ENCODE measurements at places on chromosomes 3 and 15. TPM values are rescaled to one million over a fixed set of nuclear protein-coding genes. Genes with fewer than 3 reads are reported as not detected.

Gene SI
- total RNA-seq, result not detected

Gene ROBO2
- 0.39 TPM for total RNA-seq

Gene NOX5
- 0.13 TPM for total RNA-seq

Gene MITF
- 48.2 TPM for total RNA-seq

All from psoas muscle (tissue), 8 donors.